NCI-H2171 treated with DMSO at 0.1 percent for 48 hours (cell line): ENCODE measurements at places on chromosomes 2 and 18.

DNA sequence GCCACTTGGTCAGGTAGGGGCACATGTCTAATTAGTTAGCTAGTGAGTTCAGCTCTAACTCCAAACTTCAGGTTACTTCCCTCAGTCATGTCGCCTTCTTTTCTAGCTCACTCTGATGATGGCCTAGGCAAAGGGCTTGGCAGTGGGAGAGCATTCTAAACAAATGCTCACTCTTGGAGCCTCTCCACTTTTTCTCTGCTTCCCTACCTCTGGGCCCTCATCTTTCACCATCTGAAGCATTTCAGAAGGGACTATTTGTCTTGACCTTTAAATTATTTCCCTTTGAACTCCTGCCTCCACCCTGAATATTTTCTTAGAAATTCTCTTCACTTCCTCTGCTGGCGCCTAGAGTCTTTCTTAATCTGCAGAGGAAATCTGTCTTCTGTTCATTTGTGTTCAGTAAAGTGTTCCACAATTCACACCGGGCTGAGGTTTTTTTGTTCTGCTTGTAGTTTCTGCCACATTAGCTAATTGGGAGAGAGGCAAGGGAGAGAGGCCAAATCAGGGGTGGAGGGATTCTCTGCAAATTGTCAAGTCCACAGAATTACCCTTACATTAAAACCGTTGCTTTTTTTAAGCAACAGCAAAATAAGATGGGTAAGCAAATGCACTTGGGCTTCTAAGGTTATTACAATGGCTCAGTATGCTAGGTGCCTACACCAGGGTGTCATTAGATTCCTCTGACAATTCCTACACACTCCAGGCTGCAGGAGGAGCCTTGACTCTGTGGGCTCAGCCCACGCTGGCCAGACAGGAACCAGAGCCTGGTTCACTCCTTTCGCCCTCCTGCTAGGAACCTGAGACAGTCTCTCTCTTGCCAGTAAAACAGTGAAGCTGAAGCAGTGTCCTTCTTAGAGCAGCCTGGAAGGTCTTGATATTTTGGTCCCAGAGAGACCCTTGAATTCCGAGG lies 5.5 kb downstream of the MSGN1 start:
- DNase-seq: peak; percentile 36

- DNase-seq: no peak
Observed at GRCh38 chr2:144404586-144405314, 115.2 kb downstream of the ZEB2 start.

DNA sequence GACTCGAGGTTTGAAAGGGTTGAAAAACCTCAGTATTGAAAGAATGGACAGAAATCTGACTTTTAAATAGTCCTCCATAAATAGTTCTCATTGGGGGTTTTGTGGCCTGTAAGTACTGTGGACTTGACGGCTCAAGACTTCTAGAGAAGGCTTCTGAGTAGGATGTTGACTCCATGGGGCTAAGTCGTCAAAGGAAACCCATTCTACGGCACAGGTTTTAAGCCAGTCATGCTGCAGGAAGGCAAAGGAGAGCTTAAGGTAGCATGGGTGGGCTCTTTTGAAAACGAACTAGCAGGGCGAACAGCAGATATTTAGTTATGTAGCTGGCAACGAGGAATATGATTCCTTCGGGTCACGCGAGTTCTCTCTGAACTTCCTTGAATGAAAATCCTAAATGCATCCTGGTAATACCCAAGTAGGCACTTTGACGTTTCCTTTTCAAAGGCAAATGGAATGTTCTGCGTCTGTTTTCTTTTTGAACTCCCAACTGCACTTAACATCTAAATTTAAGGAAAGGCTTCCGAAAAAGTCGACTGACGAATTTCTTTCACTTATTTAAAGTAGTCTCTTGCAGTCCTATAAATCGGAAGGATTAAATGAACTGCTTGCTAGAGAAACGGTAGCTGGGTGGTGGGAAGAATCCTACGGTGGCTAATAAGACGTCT lies 1.1 kb upstream of the NEDD4L start:
- no peak for DNase-seq

GRCh38 chr2:101972621-101973434 lies 18.9 kb upstream of the IL1R2 start:
- no peak for DNase-seq

DNA sequence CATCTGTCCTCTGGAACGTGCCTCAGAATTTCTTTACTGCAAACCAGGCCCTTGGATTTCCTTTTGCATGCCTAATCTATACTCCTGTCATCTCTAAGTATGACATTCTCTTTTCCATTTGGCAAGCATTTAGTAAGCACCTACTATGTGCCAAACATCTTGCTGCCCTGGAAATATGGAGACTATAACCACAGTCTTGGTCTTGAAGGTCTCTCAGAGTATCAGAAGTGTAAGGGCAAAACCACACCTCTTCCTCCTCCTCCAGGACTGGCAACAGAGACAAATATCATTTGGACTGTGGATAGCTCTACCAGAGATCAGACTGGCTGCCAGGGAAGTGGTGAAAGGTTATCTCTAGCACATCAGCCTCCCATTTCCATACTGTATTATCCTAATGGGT lies 11.4 kb downstream of the DOCK10 start:
- no peak for DNase-seq

DNA sequence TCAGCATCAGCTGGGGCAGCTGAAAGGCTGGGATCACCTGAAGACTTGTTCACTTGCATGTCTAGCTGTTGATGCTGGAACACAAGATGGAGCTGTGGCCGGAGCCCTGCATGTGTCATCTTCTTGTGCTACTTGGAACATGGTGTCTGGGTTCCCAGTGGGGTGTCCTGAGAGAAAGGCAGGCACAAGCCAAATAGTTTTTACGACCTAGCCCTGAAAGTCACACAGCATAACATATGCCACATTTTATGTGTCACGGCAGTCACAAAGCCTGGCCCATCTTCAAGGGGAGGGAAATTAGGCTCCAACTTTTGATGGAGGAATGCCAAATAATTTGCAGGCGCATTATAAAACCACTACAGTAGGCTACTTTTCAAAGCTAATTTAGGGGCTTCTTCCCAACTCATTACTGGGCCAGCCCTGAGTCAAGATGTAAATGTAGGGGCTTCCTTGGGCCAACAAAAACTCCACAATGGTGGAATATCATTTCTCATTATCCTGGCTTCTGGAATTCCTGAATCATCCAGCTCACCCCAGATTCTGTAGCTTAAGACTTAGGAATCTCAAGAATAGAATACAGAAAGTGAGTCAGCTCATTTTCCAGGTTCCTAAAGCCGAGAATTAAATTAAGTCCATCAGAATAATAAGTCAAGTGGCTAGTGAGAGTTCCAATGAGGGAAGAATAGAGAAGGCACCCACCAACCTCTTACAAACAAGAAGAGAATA lies 543.0 kb downstream of the TNS1 start:
- no peak for DNase-seq

DNA sequence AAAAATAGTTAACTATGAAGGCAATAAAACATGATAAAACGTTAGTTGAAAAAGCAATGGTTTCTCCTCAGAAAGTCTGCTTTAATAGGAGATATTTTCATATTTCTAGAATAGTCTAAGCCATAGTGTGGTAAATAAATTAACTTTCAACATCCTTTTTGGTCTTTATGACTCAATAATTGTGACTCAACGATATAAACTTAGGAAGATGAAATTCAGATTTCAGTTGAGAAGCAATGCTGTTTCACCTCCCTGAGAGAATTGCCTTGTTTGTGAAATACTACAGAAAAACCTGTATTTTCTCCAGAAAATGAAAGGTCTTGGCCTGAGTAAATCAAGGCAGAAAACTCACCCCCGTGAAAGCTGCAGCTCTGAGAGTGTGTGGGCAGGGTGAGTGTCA lies 166.9 kb downstream of the ETAA1 start:
- DNase-seq: no peak

DNA sequence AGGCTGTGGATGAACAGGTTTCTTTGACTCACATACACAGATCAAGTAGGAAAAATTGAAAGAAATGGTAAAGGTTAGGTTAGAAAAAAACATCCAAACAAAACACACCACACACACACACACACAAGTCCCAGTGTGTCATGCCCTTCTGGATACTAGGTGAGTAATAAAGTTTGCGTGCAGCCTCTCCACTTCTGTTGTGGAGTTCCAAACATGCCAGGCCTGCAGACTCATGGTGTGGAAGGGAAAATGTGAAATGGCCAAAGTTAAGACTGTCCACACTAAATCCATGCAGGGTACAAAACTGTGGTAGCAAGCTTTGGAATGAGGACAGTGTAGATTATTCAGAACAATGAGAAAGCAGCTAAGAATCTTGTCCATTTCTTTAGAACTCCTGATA lies 114.6 kb downstream of the IKZF2 start:
- DNase-seq: no peak

- no peak for DNase-seq
Observed at GRCh38 chr2:54613794-54614257, 109.6 kb upstream of the EML6 start.

DNA sequence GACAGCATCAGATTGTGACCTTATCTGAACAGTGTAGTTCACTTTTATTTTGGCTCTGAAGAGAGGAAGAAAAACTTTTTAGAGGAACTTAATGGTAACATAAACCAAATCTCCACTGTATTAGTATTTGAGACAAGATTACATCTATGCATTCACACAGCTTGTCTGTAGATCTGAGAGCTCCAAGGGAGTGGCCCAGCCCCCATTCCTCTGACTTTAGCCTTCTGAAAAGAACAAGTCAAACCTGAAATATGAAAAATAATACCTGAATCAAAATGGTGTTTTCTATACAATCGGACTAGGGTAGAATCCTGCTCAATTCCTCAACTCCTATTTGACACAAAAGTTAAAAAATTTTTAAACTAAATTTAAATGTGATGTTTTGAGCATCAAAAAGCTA lies 23.1 kb downstream of the STARD7 start:
- no peak for DNase-seq

- DNase-seq: peak; percentile 80
Observed at GRCh38 chr2:239576784-239577685, 176.2 kb upstream of the HDAC4 start.

DNA sequence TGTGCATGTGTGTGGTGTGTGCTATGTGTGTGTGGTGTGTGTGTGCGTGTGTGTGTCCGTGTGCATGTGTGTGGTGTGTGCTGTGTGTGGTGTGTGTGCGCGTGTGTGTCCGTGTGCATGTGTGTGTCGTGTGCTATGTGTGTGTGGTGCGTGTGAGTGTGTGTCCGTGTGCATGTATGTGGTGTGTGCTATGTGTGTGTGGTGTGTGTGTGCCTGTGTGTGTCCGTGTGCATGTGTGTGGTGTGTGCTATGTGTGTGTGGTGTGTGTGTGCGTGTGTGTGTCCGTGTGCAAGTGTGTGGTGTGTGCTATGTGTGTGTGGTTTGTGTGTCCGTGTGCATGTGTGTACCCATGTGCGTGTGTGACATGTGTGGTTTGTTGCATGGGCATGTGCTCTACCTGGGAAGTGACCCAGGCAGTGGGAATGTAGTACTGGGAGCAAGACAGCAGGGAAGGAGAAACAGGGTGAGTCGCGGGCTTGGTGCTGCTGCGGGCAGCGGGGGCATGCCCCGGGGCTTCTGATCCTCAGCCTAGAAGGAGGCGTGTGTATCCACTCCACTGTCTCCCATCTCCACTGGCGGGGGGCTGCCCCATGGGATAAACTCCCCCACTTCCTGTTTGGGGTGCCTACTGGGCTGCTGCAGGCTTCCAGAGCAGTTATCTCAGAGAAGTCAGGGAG lies 7.6 kb upstream of the OTOS start:
- DNase-seq: no peak

GRCh38 chr18:49273241-49273880 lies 187.1 kb downstream of the DYM start:
- no peak for DNase-seq

- peak; percentile 31 for DNase-seq
Observed at GRCh38 chr2:3659447-3660432, 1.7 kb downstream of the ALLC start.

DNA sequence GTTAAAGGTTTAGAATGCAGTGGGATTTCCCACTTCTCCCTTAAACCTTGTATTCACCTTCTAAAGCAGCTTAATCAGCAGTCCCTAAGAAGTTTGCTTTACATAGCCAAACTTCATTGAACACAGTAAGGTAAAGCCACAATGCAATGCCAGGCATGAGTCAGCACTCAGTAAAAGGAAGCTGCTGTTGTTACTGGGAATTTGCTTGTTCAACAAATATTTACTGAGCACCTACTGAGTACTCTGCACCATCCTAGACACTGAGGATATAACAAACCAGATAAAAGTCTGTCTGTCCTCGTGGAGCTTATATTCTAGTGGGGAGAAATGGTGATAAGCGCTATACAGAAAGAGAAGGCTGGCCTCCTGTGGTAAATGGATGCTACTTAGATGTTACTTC lies 162.7 kb downstream of the PKP4 start:
- DNase-seq: no peak

GRCh38 chr2:234990300-234990699 lies 38.5 kb downstream of the SH3BP4 start:
- no peak for DNase-seq

- DNase-seq: no peak
Observed at GRCh38 chr2:191202881-191203397, 42.3 kb upstream of the MYO1B start.

GRCh38 chr2:191280290-191280689 lies 35.1 kb downstream of the MYO1B start:
- DNase-seq: no peak

- no peak for DNase-seq
Observed at GRCh38 chr2:23658466-23658942, 268.4 kb downstream of the ATAD2B start.

GRCh38 chr18:70931942-70932814 lies 643.3 kb downstream of the SOCS6 start:
- peak; percentile 20 for DNase-seq

- DNase-seq: no peak
Observed at GRCh38 chr2:49037197-49037596, 117.1 kb downstream of the FSHR start.

DNA sequence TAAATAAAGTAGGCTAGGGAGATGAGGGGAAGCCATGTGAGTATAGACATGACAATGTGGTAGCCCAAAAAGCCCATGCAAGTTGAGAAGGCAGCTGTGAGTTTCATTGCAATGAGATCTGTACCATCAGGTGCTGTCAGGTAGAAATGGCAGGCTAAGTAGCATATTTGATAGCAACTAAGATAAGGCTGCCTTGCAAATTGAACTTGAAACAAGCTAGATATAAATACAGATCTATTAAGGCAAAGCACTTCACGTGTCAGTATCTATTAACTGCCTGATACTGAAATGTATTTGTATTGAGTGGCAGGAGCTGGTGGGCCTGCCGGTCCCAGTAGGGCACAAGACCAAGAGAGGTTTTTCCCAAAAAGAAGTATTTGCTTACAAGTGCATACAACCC lies 419.9 kb downstream of the TDRD15 start:
- DNase-seq: peak; percentile 27

DNA sequence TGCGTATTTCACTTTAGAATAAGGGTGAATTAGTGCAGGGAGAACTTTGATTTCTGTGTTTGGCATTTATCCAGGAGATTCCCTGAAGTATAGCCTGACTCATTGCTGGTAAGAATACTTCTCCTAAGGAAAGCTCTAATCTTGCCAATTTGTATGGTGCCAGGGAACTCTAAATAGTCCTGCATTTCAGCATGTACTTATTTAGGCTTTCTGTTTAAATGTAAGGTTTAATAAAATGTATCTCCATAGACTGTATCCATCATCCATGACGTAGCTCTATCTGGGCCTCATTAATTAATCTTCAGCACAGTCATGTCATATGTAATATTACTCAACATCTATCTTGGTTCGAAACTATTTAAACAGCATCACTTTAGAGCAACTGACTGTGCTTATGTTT lies 127.7 kb downstream of the DOK6 start:
- DNase-seq: no peak
